Hippocampal formation (tissue), 2 donors: ENCODE measurements at places on chromosomes 7 and 10.
A peak's percentile ranks its signal among the peaks of the same experiment; 100 is the strongest.

GRCh38 chr7:69932034-69932628, 333.9 kb downstream of the AUTS2 start:
- DNase-seq: peak; percentile 22

DNA sequence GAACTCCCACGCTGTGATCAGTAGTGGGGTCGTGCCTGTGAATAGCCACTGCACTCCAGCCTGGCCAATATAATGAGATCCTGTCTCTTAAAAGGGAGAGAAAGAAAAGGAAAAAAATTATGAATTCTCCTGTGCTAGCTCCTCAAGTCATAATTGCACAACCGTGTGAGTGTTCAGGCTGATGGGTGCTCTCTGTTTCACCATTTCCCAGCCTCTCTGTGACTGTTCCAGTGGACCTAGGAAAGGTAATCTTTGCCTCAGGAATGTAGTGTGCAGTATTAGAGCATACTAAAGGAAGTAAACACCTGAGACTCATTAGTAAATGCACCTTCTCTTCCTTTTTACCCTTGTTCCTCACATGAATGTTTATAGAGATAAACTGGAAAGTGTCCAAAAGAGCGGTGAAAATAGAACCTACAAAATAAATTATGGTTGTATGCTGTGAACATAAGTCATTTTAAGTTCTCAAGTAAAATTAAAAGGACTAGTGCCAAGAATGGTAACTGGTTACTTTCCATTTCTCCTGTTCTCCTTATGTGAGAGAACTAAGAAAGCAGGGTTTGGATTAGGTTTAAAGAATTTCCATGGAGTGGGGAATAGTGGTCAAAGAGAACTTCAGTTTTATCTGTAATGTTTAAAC, 42.7 kb downstream of the INPP5F start:
- no peak for DNase-seq

DNA sequence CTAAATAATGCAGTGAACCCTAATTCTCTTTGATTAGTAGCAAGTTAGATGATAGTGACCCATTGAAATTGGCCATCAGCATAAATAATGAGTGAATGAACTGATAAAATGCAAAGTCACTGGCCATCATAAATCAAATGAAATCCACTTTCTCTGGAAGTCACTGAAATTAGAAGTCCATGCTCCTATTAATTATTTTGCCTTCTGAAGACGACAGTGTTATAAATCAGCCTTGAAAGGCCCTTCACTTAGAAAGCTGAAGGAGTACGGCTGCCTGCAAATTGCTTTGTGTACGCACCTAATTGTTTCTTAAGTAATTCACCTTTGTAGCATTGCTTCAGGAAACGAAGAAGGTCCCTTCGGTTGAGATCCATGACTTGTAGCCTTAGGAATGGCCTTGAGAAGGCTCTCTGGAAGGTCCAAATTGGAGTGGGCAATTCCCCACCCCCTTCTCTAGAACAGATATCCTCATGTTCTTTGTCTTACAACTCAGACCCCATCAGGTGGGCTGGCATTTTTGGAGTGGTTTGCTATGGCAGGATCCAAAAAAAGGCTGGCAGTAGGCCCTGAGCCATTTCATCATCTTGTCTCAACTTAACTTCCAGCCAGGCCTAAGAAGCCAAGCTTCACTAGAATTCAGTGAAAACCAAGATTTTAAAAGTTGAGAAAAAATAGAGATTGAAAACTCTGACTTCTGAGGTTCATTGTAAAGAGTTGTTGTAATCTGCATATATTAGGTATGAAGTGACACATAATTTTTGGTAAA, 420.3 kb downstream of the LRMDA start:
- no peak for DNase-seq

DNA sequence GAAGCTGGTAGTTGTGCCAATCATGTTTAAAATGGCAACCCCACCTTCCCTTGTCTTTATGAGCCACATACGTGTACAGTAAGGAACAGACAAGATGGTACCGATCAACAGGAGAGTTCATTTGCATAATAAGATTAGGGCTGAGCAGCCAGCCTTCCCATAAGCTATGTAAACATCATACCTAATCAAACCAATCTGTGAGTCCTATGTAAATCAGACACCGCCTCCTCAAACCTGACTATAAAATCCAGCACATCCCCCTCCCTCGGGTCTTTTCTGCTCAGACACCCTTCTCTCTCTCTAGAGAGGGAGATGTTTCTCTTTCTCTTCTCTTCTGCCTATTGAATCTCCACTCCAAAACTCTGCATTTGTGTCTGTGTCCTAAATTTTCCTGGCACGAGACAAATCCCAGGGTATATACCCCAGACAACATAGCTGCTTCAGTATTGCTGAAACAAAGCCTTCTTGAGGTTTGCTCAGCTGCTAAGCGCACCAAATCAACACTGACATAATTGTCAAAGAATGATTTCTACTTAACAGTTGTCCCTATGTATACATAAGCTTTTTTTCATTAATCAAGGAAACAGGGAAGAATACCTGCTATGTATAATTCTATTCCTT, 279.2 kb downstream of the THSD7A start:
- no peak for DNase-seq

DNA sequence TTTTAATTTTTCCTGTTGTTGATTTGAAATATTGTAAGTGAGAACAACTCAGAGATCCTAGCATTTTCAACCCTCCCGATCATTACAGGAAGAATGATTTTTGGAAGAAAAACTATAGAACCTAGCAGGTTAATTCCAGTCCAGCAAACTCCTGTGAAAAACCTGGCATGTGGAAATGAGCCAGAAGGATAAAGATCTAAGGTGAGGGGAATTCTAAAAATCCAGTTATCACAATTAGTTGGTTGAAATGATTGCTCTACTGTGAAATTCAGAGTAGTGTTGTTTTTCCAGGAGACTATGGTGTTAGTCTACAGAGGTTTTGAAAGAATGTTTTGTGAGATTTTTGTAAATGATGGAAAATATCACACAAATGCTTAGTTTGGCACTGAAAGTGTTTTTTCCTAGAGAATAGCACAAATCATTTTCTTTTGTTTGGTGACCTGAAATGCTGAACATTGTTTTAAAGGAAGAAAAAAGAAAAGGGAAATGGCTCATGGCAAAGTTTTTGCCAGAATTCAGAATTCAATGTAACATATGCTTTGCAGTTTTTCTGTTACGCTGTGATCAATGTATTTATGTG, 152.4 kb upstream of the SLC26A5 start:
- DNase-seq: no peak

- no peak for DNase-seq
Observed at GRCh38 chr7:26035552-26035951, 116.4 kb upstream of the NFE2L3 start.
